ENCODE measurements at places on chromosomes 12 and 14.
A peak's percentile ranks its signal among the peaks of the same experiment; 100 is the strongest.

DNA sequence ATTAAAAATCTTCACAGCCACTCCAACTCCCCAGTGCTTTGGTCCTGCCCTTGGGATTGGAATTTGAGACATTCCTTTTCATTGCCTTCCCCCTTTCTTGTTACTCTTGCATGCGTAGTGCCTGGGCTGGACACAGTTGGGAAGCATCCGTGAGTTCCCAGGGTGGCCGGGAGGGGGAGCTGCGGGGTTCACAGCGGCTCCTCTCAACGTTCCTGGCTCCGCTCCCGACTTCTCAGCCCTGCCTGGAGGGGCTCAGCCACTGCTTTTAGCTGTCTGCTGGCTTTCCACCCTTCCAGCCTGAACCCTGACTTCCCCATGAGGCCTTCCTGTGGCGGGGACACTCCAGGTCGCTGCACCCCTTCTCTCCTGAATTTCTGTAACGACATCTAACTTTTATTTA lies 3.2 kb downstream of the TEX52 start:
- peak; percentile 23 for DNase-seq

- DNase-seq = no peak
Measured at GRCh38 chr12:124294780-124295341, at the start of gene RFLNA. RFLNA (plus strand) TSS chr12:124295093; CDS start chr12:124295430, 337 bp downstream.

- no peak for DNase-seq
Measured at GRCh38 chr12:113432986-113433385, 10.8 kb downstream of the SDSL start.

DNA sequence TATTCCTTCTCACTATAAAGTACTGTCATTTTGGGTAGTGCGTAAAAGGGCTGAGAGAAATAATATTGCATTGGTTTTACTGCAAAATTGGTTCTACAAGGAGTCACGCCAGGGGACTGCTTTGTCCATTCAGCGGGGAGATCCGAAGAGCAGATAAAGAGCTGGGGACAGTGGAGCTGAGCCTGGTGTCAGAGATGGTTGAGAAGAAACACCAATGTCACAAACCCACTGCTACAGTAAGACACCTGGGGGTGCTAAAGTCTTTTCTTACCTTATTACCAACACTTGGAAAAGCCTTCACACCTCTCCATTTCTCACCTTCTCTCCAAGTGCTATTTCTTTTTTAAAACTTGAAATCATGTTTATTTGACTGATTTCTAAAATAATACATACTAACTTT lies 14.1 kb downstream of the IL31 start:
- no peak for DNase-seq

- DNase-seq = no peak
Measured at GRCh38 chr14:34222867-34223266, 239.2 kb downstream of the SPTSSA start.

- DNase-seq = peak; percentile 10
Measured at GRCh38 chr12:71780237-71780822, 25.7 kb downstream of the RAB21 start.

DNA sequence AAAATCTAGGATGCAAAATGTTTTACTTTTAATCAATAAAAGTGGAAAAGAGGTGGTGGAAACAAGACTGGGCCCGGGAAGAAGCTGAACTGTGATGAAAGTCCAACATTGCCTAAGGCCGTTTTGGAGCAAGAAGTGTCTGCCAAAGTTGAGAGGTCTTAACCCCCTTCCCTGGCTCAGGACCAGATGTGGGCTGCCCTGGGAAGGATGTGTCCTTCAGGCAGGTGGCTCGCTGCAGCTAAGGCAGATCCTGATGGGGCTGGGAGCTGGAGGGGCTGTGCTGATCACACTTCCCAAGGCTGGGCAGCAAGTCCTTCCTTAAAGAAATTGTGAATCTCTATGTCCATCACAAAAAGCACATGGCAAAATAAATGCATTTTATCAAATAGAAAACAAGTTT lies 581.6 kb downstream of the GALC start:
- no peak for DNase-seq

Measured in stimulated activated naive CD4-positive, alpha-beta T cell (primary cell).